ENCODE measurements at places on chromosomes 11 and 22.

- no peak for DNase-seq
Measured at GRCh38 chr11:121418625-121419114, 33.4 kb upstream of the SORL1 start.

GRCh38 chr11:82680252-82680651 is 53.4 kb downstream of the FAM181B start:
- DNase-seq = no peak

GRCh38 chr22:29511126-29511862 is 31.3 kb downstream of the NEFH start:
- no peak for DNase-seq

DNA sequence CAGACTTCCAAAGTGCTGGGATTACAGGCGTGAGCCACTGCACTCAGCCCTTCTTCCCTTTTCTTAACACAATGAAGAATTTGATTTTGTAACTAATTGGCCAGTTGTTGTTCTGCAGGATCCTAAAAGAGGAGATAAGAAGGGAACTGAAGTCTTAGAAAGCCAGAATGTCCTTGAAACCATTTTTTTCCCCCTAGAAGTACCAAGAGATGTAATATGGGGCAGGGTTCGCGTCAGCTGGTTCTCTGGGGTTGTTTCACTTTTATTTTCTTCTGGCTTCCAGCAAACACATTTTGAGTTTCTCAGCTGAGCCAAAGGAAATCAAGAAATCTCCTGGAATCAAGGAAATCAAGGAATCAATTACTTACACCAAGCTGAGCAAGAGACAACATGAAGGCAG is 7.6 kb upstream of the NUCB2 start:
- no peak for DNase-seq

DNA sequence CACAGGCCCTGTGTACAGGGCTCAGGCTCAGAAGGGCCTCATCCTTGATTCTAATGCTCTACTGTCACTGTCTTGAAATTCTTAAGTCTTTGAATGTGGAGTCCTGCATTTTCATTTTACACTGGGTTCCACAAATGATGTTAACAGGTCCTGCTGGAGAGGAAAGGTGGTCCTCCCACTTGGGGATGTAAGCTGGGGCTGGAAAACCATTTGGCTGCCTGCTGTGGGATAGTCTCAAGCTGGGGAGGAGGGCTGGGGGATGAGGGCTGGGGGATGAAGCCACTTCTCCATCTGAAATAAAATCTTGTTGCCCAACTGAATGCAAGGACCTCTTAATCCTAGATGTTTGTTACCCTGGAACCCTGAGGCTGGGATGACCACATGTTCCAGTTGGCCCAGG is 423.0 kb downstream of the TENM4 start:
- DNase-seq = no peak

- DNase-seq = no peak
Measured at GRCh38 chr11:748007-748359, 719 bp downstream of the TALDO1 start.

DNA sequence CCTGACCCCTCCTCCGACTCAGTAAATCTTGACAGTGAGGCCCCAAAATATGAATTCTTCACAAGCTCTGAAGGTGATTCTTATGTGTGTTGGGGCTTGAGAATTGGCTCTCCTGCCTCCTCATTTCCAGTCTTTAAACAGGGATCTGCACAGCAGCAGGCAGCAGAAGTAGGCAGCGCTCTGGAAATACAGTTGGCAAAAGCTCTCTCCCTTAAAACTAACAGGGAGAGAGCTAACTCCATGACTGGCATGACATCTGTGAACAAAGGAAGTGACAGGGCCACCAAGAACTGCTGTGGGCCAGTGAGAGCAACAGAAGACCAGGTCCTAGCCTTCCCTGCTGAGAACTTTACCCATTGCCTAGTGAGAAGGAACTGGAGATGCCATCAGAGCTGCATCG is 70.1 kb downstream of the PANX1 start:
- no peak for DNase-seq

- DNase-seq = no peak
Measured at GRCh38 chr11:36034551-36035331, 90.9 kb downstream of the LDLRAD3 start.

GRCh38 chr11:61647529-61647928 is 32.7 kb upstream of the DAGLA start:
- DNase-seq = no peak

DNA sequence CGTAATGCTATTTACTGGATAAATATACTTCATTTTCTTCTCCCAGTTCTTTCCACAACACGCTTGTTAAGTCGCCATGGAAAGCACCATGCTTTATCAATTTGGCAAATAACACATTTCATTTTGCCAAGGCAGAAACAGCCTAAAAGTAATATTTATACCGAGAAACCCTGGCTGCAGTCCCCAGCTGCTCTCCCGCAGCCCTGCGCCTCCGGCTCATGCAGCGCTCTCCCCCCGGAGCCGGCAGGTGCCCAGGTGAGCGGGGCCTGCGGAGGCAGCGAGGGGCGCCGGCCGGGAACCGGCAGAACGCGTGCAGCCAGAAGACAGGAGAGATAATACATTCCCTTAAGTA is 681 bp upstream of the ARHGEF12 start:
- DNase-seq = no peak

DNA sequence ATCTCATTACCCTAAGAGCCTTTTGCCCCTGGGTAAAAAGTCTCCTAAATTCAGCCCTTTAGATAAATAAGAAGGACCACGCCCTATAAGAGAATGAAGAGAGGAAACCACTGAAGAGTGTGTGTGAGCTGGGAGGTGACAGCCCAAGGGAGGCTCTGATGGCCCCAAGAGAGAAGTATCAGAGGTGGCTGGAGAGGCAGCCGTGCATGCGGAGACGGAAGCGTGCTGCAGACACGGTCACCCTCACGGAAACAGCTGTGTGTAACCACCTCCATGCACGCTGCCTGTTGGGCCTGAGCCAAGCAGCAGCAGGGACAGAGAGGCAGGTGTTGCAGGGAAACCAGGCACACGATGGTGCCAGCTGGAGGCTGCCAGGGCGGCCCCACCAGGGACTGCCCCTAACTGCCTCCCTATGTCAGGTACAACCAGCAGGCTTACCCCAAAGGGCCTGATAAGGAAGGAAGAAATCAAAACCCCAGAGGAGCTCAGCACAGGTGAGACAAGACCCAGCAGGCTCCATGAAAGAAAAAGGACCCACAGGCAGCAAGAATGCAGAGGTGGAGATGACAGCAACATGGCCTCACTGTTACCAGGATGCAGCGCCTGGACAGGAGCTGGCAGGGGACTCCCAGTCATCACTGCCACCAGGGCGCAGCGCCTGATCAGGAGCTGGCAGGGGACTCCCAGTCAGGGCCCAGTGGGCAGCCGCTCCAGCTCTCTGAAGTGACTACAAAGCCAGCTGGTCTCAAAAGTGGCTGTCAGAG is 7.8 kb downstream of the LARGE2 start:
- no peak for DNase-seq

GRCh38 chr11:953512-953911 is 27.8 kb downstream of the AP2A2 start:
- DNase-seq = no peak

GRCh38 chr11:33622186-33622585 is 78.4 kb downstream of the C11orf91 start:
- DNase-seq = no peak

DNA sequence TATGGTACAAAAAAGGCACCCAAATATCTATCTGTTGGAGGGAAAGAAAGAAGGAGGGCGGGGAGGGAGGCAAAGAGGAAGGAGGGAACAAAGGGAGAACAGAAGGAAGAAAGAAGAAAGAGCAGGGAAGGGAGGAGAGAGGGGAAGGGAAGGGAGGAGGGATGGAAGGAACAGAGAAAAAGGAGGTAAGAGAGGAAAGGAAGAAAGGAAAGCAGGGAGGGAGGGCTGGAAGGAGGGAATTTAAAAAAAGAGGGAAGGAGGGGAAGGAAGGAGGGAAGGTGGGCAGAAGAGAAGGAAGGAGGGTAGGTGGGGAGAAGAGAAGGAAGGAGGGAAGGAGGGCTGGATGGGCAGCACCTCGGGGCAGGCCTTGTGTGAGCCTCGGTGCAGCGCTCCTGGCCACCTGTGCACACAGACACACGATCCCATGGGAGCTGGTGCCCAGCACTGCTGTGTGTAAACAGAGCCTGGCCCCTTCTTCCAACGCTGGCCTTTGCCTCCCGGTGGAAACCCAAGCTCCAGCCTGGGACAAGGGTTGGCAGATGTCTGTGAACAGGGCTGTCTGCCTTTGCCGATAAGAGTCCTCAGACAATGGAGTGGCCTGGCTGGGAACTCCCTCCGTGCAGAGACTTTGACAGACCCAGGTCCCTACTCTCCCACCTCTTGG is 23.2 kb downstream of the SMIM38 start:
- no peak for DNase-seq

- DNase-seq = no peak
Measured at GRCh38 chr11:117932426-117932825, 3.2 kb upstream of the TMPRSS13 start.

DNA sequence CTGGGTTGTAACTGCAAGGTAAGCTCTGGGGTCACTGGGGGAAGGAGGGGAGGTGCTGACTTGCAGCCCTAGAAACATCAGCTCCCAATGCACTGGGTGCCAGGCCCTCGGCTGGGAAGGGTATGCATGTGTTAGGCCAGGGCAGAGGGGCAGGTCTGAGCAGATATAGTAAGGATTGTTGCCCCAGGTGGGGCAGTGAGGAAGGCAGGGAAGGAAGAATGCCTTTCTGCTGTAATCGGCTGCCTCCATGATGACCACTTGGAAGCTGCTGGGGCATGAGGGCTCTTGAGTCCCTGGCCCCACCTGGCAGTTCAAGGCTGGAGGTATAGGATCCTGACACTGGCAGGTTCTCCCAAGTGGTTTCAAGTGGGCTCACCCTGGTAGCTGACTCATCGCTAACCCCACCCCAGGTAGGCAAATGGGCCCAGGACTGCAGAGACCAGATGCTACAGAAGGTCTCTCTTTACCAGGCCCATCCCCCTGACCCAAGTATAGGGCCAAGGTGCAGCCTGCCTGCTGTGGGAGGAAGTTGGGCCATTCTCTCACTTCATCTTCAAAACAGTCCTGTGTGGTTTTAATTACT is 56.7 kb downstream of the TIMP3 start:
- DNase-seq = no peak

- no peak for DNase-seq
Measured at GRCh38 chr11:16136792-16137390, 219.5 kb downstream of the SOX6 start.

GRCh38 chr11:45876401-45876800 is 9.1 kb upstream of the MAPK8IP1 start:
- no peak for DNase-seq
